ENCODE measurements at places on chromosomes 3 and 15.

- no peak for DNase-seq
- H3K4me1 ChIP-seq: peaks cover 10% of the 10 kb centered on the region
- H3K36me3 ChIP-seq: no peaks in the 10 kb centered on the region
- peaks cover 6% of the 10 kb centered on the region for H3K27me3 ChIP-seq
- no peak overlapping the region for H3K27ac ChIP-seq
- no peak overlapping the region for H3K4me3 ChIP-seq
Measured at GRCh38 chr15:53974813-53975212, 3.4 kb upstream of the UNC13C start.

- H3K27me3 ChIP-seq: no peaks in the 10 kb centered on the region
- H3K36me3 ChIP-seq: no peaks in the 10 kb centered on the region
- no peak overlapping the region for H3K4me3 ChIP-seq
Measured at GRCh38 chr3:162610261-162610660, 1113.7 kb downstream of the OTOL1 start.

DNA sequence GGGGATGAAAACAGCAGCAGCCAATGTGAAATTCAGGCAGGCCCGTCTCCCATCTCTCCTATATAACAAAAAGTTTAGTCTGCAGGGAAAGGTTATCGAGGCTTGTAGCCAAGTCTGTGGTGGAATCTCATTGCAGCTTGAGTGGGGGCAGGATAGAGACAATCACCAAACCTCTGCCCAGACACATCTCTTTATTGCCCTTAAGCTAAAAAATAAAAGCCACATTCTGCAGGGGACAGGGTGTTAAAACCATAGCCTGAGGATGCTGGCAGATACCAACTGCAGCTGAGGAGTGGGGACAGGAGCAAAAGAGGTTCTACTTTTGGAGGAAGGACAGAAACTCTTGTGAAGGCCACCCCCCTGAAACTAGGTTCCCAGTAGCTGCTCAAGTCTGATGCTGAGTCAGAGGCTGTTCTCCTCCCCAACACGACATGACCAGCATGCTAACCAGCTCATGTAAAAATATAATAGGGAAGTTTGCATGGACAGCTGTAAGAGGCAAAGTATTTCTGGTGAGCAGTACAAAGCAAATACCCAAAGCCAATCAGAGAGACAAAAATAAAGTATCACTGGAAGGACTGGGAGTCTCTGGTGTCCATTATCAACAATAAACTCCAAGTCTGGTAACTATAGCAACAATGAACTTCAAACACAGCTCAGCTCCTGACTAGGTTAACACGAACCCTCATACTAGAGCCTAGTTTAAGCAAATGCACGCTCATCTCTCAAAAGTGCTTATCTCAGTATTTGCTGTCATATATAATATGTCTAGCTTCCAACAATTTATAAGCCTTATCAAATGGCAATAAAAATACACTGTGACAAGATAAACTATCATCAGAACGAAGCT lies 362.2 kb upstream of the SLCO3A1 start:
- no peak overlapping the region for H3K27ac ChIP-seq
- no peak overlapping the region for H3K4me3 ChIP-seq
- no peak for DNase-seq
- no peaks in the 10 kb centered on the region for H3K27me3 ChIP-seq
- no peaks in the 10 kb centered on the region for H3K4me1 ChIP-seq
- no peaks in the 10 kb centered on the region for H3K36me3 ChIP-seq

GRCh38 chr3:59313365-59313764 lies 263.5 kb upstream of the CFAP20DC start:
- H3K27ac ChIP-seq: no peak overlapping the region
- peak; percentile 75 for DNase-seq
- H3K27me3 ChIP-seq: no peaks in the 10 kb centered on the region

GRCh38 chr3:146308682-146309081 lies 57.8 kb upstream of the PLSCR4 start:
- H3K36me3 ChIP-seq: no peaks in the 10 kb centered on the region
- H3K4me3 ChIP-seq: no peak overlapping the region
- no peaks in the 10 kb centered on the region for H3K4me1 ChIP-seq

DNA sequence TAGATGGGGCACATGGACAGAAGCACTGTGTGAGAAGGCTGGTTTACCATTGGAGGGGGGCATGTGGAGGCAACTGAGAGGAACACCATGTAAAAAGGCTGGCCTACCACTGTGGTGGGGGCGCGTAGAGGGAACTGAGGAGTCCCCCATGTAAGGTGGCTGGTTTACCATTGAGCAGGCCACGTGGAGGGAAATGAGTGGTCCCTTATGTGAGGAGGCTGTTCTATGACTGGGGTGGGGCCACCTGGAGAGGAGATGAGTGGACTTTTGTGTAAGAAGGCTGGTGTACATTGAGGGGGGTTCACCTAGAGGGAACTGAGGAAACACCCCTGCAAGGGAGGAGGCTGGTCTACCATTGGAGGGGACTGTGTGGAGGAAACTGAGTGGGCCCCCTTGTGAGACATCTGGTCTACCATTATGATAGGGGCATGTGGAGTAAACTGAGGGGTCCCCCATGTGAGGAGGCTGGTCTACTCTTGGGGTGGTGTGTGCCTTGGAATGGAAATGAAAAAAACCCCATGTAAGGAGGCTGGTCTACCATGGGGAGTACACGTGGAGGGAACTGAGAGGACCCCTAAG lies 156.9 kb downstream of the FBLN2 start:
- no peak for DNase-seq
- no peak overlapping the region for H3K27ac ChIP-seq
- H3K27me3 ChIP-seq: no peaks in the 10 kb centered on the region
- H3K4me1 ChIP-seq: no peaks in the 10 kb centered on the region

DNA sequence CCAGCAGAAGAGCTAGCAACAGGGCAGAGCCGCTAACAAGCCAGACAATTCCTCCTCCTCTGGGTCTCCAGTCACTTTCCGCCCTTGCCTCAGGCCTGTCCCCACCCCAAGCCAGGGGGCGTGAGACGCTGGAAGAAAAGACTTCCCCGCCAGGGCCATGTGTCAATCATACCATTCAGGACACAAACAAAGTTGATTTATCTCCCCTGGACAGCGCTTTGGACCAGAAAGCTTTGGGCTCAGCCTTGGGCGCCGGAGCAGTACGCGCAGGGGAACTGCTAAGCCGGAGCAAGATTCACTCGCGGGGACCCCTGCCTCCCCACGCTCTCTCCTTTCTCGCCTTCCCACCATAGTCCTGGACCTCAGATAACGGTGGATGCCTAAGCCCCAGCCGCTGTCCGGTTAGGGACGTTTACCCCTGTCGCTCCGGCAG lies 479 bp downstream of the LRRC2 start:
- peak overlapping the region; percentile 51 for H3K27ac ChIP-seq
- H3K4me3 ChIP-seq: no peak overlapping the region
- no peaks in the 10 kb centered on the region for H3K36me3 ChIP-seq
- H3K27me3 ChIP-seq: no peaks in the 10 kb centered on the region
- peaks cover 21% of the 10 kb centered on the region for H3K4me1 ChIP-seq

- H3K27me3 ChIP-seq: no peaks in the 10 kb centered on the region
- DNase-seq: no peak
- no peaks in the 10 kb centered on the region for H3K36me3 ChIP-seq
- H3K4me1 ChIP-seq: peaks cover 54% of the 10 kb centered on the region
- H3K27ac ChIP-seq: no peak overlapping the region
Measured at GRCh38 chr15:98713585-98714001, 65.3 kb downstream of the IGF1R start.

GRCh38 chr15:101062471-101063171 lies 143.5 kb downstream of the LRRK1 start:
- H3K4me3 ChIP-seq: no peak overlapping the region
- peaks cover 13% of the 10 kb centered on the region for H3K4me1 ChIP-seq
- DNase-seq: no peak
- H3K27ac ChIP-seq: no peak overlapping the region
- H3K27me3 ChIP-seq: no peaks in the 10 kb centered on the region

DNA sequence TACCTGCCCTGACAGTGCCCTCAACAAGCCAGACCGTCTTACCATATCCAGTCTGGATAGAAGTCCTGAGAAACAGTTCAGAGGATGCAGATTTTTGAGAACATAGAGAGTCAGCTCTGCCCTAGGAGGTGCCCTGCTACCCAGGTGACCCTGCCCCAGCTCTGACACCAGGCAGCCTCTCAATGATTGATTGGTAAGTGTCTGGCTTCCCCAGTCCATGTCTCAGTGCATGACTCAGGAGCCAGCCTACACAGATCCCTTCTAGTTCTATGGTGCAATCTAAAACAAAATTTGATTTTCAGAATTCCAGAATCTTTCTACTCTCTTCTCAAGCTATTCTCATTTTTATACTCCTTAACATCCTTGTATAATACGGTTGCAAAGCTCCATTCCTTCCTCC lies 292.1 kb downstream of the VPS13C start:
- H3K4me3 ChIP-seq: no peak overlapping the region
- H3K36me3 ChIP-seq: no peaks in the 10 kb centered on the region
- DNase-seq: no peak
- no peaks in the 10 kb centered on the region for H3K27me3 ChIP-seq
- no peak overlapping the region for H3K27ac ChIP-seq
- no peaks in the 10 kb centered on the region for H3K4me1 ChIP-seq

DNA sequence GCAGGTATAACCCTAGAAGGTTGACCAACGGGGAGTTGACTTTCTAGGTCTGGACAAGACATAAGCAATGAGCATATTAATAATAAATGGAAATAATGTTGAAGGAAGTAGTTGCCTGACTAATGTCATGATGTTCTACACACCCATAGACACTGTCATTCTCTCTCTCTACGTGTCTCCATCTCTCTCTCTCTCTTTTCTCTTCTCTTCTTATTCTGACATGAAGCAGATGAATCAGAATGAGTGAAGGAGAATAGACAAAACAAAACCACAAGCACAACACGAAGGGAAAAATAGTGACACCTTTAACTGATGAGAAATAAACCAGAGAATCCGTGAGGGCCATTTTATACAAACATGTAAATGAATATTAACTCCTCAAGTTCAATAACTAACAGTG lies 26.7 kb upstream of the CCDC80 start:
- no peak overlapping the region for H3K27ac ChIP-seq
- H3K36me3 ChIP-seq: no peaks in the 10 kb centered on the region
- no peak for DNase-seq
- H3K4me1 ChIP-seq: no peaks in the 10 kb centered on the region
- no peak overlapping the region for H3K4me3 ChIP-seq

- H3K27ac ChIP-seq: no peak overlapping the region
- no peak overlapping the region for H3K4me3 ChIP-seq
- H3K36me3 ChIP-seq: no peaks in the 10 kb centered on the region
- no peak for DNase-seq
Measured at GRCh38 chr3:140344601-140345205, 333.2 kb upstream of the TRIM42 start.

DNA sequence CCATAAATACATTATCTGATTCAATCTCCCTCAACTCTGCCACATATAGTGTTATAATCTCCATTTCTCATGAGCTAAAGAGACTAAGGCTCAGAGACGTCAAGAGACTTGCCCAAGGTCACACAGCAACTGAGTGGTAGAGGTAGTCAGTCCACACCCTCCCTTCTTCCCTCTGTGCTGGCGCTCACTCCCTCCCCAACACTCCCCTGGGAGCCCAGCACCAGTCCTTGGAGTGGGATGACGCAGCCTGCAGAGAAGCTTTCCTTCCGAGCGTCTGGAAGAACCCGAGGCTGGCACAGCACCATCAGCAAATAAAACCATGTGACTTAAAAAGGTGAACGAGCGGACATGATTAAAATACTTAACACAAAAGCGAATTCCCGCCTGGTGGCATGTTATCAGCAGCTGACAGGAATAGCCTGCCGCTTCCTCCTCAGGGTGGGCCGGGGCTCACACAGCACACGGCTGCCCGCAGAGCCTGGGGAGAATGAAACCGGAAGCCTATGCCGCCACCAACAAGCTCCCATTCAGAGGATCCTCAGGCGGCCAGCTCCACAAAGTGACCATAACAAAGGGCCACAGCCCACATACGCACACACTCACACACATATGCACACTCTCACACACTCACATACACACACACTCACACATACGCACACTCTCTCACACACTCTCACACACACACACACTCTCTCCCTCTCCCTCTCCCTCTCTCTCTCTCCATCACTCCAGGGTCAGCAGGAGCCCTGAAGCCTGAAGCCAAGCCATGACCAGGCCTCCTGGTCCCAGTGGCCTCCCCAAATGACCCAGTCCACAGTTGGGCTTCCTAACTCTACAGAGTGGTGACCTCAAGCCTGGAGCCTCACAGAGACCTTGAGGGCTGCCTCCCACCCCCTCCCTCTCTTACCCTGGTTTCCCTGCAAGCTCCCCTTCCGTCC lies 120.5 kb downstream of the XXYLT1 start:
- DNase-seq: peak; percentile 55
- H3K27me3 ChIP-seq: no peaks in the 10 kb centered on the region
- peak overlapping the region; percentile 38 for H3K27ac ChIP-seq
- no peak overlapping the region for H3K4me3 ChIP-seq
- peaks cover 26% of the 10 kb centered on the region for H3K4me1 ChIP-seq
- H3K36me3 ChIP-seq: no peaks in the 10 kb centered on the region

DNA sequence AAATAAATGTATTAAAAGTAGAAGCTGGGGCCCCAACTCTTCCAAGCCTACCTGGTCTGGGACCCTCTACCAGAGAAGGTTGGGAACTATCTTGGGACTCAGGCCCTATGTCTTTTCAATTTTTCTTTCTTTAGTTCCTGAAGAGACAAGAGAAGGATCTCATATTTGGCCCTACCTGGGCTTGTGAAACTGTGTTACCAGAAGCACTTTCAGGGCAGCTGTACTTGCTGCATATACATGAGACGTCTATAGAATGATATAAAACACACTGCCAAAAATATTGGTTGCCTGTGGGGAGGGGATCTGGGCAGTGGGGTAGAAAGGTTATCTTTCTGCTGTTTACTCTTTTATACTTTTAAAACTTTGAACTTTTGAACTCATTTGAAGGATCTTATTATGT lies 604 bp upstream of the EPB42 start:
- H3K4me1 ChIP-seq: no peaks in the 10 kb centered on the region
- H3K27ac ChIP-seq: no peak overlapping the region
- no peak overlapping the region for H3K4me3 ChIP-seq
- no peak for DNase-seq
- no peaks in the 10 kb centered on the region for H3K36me3 ChIP-seq
- no peaks in the 10 kb centered on the region for H3K27me3 ChIP-seq

- H3K36me3 ChIP-seq: no peaks in the 10 kb centered on the region
- no peak overlapping the region for H3K27ac ChIP-seq
- no peak for DNase-seq
- no peaks in the 10 kb centered on the region for H3K27me3 ChIP-seq
Measured at GRCh38 chr3:46386205-46386604, 15.5 kb downstream of the CCR5 start.

DNA sequence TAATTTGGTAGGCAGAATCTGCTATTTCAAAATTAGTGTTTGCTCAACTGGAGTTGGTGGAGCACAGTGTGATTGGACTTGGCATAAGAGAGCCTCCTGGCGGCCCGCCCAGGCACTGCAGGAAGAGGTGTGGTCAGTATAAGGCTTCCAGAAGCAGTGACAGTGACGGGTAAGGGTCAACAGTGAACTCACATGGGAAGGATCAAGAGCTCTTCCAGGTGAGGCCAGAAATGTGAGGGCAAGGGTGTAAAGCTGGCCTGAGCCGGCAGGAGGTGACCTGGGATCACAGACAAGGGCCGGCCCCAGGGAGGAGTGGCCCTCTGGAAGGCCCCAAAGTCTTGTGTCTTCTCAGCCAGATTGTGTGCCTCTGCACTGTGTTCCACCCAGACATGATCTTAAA lies 93.2 kb upstream of the RNF7 start:
- no peaks in the 10 kb centered on the region for H3K27me3 ChIP-seq
- peaks cover 8% of the 10 kb centered on the region for H3K4me1 ChIP-seq
- no peaks in the 10 kb centered on the region for H3K36me3 ChIP-seq
- no peak overlapping the region for H3K4me3 ChIP-seq
- H3K27ac ChIP-seq: no peak overlapping the region

Measured in body of pancreas (tissue), 4 donors.